EH (cell line): ENCODE measurements at places on chromosomes 13 and 19.

GRCh38 chr13:83221813-83222241, 660.4 kb downstream of the SLITRK1 start:
- DNase-seq, result peak; percentile 89

GRCh38 chr13:78632996-78633395, 26.0 kb downstream of the OBI1 start:
- DNase-seq, result no peak

DNA sequence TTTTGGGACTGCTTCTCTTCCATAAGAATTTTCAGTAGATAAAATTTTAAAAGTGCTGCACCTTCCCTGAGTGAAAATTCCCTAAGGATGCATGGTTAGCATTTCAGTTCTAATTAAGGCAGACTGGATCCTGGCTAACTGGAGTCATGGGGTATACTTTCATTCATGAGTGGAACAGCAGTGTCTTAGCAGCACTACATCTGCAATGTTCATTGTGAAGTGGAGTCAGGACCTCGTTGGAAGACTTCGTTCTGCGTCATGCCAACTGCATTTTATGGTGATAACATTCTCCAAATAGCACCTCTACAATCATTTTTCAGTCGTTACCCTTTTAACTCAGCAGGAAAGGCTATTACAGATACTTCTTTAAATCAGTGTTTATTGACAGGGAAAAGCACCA, 25.5 kb downstream of the PHF11 start:
- DNase-seq, result no peak

GRCh38 chr19:43997631-43998290, 5.0 kb upstream of the ZNF230 start:
- DNase-seq, result peak; percentile 22

GRCh38 chr19:13957051-13957450, 4.7 kb downstream of the DCAF15 start:
- no peak for DNase-seq

DNA sequence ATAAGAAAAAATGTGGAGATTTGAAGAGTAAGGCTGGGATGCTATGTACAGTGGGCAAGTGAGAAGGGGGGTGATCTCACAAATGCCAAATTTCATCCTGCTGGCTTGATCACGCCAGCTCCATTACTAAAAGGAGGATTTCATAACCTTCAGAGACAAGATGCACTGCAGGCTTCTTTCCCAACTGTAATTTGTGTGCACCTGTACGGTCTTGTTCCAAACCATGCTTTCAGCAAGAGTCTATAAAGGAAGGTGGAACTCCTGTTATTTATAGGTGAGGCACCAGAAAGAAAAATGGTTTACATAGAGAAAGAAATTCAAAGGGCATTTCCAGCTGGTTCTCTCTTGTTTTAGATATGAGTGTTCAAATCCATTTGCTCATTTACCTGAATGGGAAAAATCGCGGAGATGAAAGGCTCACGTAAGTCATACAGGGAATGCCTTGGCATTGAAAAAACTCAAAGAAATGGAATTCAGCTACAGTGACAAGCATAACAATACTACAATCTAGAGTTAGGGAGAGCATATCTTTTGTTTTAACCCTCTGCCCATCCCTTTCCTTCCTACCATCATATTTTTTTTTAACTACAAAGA, 13.3 kb downstream of the EFNB2 start:
- DNase-seq, result no peak

DNA sequence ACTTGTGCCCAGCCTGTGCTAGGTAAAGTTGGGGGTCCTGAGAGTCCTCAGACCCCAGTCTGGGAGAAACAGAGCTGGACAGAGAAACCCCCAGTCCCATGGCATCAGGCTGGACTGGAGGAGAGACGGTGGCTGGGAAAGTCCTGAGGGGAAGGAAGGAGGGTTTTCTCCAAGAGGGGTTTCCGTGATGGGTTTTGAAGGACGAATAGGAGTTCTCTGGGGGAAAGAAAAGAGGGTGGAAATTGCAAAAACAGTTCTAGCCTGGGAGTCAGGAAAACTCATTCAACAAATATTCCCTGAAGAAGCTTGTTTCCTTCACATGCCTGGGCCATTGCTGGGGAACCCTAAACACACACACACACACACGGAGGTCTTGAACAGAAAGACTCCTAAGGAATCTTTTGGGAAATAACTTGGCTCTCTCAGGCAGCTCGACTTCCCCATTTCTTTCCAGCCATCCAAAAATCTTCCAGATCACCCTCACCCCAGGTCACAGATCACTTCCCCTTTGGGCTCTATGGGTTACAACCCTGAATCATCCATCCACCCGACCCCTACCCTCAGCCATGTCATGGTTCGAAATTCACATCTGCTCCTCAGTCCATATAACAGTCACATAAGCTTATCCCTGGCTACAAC, 47.5 kb downstream of the COLGALT1 start:
- DNase-seq, result no peak

DNA sequence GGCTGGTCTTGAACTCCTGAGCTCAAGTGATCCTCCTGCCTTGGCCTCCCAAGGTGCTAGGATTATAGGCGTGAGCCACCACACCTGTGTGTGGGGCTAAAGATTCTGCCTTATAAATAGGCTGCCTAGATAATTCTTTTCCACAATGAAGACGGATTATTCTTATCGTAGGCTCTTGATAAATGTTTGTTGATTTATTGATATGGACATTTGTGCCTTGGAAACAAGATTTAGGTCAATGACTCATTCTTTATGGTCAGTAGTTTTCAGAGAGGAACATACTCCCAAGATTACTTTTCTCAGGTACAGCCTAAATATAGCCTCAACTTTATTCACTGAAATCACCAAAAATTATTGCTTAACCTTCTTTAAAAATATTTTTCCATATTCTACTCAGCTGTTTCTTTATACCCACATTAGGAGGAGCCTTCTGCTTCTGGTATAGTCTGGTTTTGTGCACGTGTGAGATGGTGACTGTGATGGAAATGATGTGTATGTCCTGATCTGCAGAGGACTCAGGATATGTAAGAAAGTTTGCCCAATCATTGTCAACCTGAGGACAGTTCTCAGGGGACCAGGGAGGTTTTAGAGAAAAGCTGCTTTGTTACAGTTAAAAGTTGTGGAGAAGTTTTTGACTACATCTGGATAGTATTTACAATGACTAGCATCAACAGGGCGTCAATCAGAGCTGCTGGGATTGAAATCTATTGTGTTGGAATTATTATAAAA, 208.9 kb downstream of the DNAJC15 start:
- no peak for DNase-seq

- peak; percentile 70 for DNase-seq
Observed at GRCh38 chr19:9917321-9917720, 19.0 kb downstream of the OLFM2 start.

GRCh38 chr19:53546758-53547513, 9.0 kb downstream of the ZNF331 start:
- DNase-seq, result no peak

- DNase-seq, result peak; percentile 87
Observed at GRCh38 chr13:84400706-84401105, 518.4 kb upstream of the SLITRK1 start.

DNA sequence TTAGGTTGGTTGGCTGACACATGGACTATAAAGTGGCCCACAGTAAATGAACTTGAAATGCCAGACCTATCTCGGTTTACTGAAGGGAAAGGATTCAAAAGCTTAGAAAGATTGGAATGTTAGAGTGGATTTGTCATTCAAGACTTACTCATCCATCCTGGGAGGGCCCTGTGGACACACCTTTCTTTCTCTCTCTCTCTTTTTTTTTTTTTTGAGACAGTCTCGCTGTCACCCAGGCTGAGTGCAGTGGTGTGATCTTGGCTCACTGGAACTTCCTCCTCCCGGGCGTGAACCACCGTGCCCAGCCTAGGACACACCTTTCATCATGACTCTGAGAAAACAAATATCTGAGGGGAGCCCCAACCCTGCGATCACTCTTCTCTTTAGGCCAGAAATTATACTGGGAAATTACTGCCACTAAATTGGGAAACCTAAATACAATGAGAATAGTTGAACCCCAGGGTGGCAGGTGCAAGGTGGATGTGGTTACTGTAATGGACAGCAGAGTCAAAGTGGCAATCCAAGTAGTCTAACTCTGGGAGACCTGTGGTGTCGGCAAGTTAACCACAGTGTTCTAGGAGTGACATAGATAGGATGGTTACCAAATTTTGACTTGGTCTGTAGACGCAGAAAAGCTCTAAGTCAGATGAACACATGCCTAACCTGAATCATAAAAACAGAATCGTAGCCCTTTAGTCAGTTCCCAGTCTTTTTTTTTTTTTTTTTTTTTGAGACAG, 47.1 kb upstream of the ZMYM5 start:
- DNase-seq, result peak; percentile 33

DNA sequence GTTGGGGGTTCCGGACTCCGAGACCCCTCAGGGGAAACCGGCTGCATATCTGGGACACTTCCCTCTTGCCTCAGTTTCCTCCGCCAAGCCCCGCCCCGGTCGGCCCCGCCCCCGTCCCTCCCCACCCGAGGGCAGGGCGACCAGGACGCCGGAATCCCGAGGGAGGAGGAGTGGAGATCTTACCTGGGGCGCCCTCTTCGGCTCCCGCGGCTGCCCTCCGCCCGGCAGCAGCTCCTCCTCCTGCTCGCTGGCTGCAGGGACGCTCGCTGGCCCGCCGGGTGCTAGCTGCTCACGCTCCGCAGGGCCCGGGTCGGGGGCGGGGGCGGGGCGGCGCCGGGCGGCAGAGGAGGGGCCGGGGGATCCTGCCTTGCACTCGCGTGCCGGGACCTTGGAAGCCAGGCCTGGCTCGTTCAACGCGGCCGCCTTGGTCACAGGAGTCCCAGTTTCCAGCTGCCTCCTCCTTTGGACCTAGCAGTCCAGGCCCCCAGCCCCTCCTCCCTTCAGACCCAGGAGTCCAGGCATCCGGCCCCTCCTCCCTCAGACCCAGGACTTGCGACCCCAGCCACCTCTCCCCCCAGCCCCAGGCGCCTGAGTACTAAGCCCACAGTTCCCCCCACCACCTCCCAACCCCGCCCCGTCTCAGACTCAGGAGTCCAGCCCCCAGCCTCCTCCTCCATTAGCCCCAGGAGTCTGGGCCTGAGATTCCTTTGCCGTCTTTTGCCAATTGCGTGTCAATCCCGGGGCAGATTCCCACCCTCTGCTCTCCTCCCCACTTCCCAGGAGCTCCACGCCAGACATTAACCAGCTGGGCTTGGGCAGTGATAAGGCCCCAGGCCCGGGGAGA, at the start of gene NTF4:
Gene NTF4 (minus strand): TSS at position 51 of the 844 bp plus-strand sequence. CDS start 2,821 bp downstream, outside the sequence.
- DNase-seq, result peak; percentile 32

DNA sequence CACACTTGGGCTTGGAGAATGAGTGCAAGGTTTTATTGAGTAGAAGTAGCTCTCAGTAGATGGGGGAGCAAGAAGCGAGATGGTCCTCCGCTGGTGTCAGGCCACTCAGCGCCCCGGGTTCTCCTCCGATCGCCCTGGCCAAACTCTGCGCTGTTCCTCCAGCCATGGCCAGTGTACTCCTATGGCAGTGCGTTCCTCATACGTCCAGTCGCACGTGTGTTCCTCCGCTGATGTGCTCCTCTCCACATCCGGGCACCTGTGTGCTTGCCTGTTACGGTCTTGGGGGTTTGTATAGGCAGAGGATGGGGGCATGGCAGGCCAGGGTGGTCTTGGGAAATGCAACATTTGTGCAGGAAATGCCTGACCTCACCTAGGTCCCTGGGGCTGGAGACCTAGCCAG, 1899.4 kb downstream of the PCDH9 start:
- DNase-seq, result no peak

- DNase-seq, result no peak
Observed at GRCh38 chr19:1167687-1168571, 6.1 kb downstream of the SBNO2 start.

- peak; percentile 83 for DNase-seq
Observed at GRCh38 chr19:46426506-46427162, 2.1 kb downstream of the PNMA8C start.

- DNase-seq, result no peak
Observed at GRCh38 chr13:102960959-102961358, 105.3 kb downstream of the SLC10A2 start.

DNA sequence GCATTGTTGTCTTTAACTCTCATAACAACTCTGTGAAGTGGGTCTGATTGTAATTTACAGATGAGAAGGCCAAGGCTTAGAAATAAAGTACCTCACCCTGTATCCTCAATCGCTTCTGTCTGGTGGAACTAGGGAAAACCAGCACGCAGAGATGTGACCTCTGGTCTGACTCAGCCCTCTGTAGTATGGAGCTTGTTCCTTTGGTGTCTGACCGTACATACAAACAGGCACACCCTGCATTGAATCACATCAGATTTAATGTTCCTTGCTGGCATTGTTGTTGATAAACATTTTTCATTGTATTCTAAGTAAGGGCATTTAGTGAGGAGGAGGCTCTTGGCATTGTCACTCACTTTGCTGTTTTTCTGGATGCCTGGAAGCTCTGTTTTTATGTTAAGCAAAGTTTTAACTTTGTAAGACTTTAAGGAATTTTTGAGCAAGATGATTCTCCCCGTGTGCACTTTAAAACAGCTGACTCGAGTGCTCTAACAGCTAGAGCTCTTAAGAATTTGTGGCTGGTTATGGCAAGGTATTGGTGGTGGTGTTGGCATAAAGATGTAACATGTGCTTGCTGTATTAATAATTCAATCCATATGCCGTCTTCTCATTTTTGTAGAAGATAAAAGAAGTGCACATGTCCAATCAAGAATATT, 89.0 kb upstream of the SPATA13 start:
- peak; percentile 51 for DNase-seq

- no peak for DNase-seq
Observed at GRCh38 chr19:33195645-33196347, 1.7 kb downstream of the LRP3 start.

DNA sequence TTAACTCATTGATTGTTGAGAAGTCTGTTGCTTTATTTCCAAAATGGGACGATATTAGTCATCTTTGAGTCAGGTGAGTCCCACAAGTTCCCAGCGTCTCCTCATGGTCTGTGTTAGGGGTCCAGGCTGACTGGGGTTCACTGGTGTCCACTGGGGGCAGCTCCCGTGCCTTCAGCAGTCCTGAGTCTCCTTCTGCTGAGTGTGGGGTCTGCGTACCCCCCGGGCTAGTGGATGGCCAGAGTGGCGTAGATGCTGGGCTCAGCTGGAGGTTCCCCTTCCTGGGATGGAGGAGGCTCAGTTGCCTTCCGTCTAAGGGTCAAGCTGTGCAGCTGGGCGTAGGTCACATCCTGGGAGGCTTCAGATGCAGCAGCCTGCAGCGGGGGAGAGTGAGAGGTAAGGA, 5.9 kb downstream of the LILRB3 start:
- no peak for DNase-seq

DNA sequence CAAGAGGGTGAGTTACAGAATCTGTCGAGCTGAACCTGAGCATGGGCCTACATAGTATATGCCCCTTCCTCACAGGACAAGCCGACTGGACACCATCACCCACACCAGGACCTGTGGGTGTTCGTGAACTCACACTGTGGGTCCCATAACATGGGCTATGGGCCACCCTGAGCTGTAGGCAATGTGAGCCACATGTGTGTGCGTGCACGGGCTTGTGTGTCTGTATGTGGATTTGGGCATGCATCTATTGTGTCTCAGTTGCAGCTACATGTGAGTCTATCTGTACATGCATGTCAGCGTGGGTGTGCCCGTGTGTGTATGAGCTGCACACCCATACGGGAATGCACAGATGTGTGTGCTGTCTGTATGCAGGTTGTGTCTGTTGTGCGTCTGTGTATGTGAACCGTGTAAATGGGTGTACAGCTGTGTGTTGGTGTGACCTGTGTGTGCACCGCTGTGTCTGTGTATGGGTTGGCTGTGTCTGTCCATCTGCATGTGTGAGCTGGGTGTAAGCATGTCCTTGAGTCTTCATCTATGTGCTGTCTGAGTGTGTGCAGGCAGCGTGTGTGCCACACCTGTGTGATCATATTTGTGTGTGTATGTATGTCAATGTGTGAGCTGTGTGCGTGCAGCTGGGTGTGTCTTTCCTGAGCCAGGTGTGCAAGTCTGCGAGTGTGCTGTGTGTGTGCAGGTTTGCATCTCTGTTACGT, 1.7 kb downstream of the NOTCH3 start:
- DNase-seq, result no peak

GRCh38 chr13:32150239-32150638, 118.7 kb downstream of the FRY start:
- DNase-seq, result peak; percentile 50
